ENCODE measurements at places on chromosomes 4 and X.

DNA sequence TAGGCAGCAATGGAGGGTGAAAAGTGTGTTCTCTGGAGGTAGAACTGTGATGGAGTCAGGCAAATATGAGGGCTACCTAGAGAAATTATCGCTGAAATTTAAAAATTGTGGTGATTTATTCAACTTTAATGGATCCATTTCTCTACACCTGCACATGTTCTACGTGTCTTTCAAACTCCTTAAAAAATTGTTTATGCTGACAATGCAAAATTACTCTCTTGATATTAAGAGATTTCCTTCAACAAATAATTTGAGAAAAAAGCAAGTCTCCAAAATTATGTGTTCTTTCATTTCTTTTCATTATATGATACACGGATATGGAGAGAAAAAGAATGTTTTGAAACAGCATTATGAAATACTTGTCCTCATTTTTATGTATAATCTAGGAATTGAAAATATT, 1151.4 kb upstream of the PABPC4L start:
- DNase-seq, result no peak

- no peak for DNase-seq
These were observed 101.3 kb downstream of the CORIN start for GRCh38 chr4:47736555-47736954.

DNA sequence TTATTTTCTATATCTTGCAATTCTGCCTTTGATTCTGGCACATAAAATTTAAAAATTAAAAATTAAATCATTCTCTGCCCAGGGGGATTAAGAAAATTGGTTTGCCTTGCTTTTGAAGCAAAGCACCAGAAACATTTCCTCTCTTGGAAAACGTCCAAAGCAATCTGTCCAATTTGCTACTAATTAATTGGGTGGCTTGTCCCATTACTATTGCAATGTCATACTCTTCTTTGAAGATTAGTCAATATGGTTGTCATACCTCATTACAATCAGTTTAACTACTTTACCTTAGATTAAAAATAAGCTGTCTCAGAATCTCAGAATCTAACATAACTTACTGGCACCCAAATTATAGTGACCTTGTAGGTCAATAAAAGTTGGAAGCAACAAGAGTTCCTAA, 208.8 kb downstream of the TMA16 start:
- no peak for DNase-seq

DNA sequence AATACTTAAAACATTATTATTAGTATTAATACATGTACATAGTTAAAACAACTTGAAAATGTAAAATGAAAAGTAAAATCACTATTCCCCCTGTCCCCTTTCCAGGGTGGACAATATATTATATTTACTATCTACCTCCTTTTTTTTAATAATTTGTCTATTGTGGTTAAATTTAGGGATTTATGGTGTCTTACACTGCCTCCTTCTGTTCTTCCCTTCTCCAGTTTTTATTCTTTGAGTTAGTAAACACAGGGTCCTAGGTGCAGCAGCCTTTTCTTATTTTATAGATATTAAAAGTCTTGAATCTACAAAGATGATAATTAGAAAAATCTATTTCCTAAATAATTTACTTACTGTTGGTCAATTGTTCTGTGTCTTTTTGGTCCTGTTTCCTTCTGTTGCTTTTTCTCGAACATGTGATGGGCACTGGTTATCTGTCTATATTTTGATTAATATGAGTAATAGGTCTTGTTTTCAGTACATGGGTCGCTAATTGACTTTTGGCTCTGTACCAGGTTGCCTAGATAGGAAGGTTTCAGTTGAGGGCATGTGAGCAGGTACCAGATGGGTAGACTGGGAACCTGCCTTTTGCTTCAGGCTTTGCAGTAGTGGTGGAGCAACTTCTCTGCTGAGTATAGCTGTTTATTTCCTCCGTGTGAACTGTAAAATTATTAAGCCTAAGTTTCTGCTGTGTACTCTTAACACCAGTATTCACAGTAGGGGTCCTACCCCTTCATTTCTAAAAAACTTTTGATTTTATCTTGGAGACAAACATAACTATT, 1.1 kb downstream of the NUDT9 start:
- no peak for DNase-seq

DNA sequence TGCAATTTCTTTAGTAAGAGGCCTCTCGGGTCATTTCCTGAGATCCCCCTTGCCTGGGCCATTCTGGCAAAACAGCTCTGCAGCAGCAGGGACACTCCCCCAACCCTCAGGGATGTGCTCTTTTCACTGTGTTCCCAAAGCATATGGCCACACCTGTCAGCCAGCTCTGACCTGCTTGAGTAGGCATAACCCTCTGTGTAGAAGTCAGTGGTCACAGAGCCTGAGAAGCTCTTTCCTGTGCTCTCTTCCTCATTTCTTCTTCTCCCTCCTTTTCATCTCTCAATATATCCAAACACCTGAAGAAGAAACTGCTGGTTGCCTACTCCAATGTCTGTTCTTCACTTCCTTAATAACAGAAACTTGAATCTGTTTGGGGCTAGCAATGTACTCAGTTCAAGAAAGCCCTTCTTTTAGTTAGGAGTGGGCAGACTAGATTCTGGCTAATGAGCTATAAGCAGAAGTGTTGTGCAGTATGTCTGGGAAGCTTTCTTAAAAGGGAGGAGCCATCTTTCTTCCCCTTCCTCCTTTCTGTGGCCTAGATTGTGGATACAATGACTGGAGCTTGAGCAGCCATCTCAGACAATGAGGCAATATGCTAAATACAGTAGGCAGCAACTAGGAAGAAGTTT, 73.3 kb downstream of the PRPS1 start:
- DNase-seq, result no peak
